H54 (cell line): ENCODE measurements at places on chromosomes 7 and 10.

- DNase-seq, result no peak
Observed at GRCh38 chr7:104288137-104288536, 40.3 kb upstream of the LHFPL3 start.

GRCh38 chr7:39720586-39720985, 97.2 kb downstream of the RALA start:
- no peak for DNase-seq

DNA sequence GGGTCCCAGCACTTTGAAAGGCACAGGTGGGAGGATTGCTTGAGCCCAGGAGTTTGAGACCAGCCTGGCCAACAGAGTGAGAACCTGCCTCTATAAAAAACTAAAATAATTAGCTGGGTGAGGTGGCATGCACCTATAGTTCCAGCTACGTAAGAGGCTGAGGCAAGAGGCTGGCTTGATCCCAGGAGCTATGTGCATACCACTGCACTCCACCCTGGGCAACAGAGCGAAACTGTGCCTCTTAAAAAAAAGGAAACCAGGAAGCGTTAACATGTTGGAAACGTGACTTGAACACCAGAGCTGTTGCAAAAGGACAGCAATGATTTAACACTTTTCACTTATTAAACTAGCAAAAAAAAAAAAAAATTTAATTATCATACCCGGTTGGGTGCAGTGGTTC, 12.6 kb downstream of the BAZ1B start:
- no peak for DNase-seq

GRCh38 chr7:74083117-74083876, at the start of gene LIMK1:
TSS of gene LIMK1 (plus strand) at chr7:74083804. CDS start at chr7:74083991, 187 bp downstream.
- peak; percentile 86 for DNase-seq

DNA sequence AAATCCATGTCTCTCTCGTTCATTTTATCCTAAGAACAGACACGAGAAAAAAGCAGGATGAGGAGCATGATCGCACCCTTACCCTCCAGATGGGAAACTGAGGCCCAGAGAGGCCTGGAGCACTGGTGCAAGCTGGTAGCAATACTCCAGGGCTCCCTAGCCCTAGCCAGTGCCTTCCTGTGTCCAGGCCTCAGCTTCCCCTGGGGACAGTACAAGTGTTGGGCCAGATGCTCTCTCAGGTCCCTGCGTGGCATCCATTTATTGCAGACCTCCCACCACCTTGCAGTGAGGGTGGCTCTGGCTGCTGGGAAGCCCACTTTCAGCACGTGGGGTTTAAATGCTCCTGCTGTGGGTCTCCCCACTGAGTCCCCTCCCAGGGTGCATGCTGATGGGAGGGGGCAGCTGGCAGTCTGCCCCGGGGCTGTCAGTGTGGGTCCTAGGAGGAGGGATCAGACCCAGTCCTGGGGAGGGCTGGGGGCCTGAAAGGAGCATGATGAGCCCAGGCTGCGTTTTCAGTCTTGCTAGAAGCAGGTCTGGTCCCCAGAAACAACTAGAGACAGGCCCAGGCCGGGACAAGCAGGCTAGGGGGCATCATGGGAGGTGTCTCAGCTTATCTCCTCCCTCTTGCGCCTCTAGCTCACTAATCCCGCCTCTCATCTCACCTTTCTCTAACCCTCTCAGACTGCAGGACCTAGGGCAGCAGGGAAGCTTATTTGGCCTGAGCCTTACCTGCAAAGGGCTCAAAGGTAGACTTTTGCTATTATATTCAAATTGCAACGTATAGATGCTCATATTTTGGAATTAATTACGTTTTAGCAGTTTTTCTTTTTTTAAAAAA, 662 bp upstream of the PPIF start:
- DNase-seq, result no peak

DNA sequence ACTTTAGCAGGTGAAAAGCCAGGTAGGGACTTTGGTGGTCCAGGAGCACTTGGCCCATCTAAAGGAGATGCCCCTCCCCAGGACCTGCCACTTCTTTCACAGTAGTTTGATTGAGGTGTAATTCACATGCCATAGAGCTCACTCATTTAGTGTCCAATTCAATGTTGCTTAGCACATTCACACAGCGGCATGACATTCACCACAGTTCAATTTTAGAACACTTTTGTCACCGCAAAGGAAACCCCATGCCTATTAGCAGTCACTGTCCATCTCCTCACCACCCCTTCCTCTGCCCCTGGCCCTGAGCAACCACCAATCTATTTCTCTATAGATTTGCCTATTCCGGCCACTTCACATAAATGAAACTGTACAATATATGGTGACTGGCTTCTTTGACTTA, 211.6 kb upstream of the ZMIZ1 start:
- DNase-seq, result no peak

- no peak for DNase-seq
Observed at GRCh38 chr7:106523482-106523881, 137.5 kb downstream of the CCDC71L start.

DNA sequence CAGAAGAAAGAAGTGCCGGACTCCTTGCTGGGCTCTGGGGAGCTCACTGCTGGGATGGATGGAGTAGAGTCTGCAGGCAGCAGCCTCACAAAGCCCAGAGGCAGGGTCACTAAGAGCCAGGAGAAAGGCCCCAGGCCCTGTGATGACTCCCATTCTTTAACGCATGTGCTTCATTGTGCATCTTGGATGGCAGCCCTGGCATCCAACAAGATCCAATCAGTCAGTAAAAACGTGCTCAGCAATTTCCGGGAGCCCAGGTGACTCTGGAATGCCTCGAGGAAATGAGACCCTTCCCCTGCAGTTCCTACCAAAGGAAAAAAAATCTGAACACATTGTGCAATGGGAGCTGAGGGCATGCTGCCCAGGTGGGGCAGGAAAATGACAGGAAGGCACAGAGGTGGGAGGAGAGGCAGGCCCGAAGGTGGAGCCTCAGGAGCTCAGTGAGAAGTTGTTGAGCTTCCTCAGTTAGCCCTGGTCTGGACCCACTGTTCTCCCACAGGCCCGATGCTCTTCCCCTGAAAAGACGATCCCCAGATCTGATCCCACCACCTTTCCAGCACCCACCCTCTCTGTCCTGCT, 60.7 kb upstream of the TMEM72 start:
- no peak for DNase-seq

DNA sequence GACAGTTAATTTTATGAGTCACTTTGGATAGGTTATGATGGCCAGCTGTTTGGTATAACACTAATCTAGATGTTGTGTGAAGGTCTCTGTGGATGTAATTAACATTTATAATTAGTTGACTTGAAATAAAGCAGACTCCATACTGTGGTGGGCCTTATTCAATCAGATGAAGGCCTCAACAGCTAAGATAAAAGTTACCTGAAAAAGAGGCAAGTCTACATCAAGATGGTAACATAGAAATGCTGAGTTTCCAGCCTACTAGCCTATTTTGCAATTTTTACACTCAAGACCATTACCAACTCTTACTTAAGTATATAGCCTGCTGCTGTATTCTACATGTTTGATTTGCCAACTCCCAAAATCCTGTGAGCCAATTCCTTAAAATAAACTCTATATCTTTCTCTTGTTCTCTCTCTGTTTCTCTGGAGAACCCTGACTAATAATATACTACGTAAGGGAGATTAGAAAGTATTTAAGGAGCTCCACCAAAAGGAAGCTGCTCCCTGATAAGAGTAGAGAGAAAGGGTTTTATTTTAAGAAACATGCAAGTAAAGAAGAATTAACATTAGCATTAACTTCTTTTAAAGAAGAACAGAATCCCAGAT, 42.7 kb downstream of the ZNF438 start:
- DNase-seq, result no peak

GRCh38 chr10:86348321-86349210, 18.0 kb downstream of the GRID1 start:
- no peak for DNase-seq

DNA sequence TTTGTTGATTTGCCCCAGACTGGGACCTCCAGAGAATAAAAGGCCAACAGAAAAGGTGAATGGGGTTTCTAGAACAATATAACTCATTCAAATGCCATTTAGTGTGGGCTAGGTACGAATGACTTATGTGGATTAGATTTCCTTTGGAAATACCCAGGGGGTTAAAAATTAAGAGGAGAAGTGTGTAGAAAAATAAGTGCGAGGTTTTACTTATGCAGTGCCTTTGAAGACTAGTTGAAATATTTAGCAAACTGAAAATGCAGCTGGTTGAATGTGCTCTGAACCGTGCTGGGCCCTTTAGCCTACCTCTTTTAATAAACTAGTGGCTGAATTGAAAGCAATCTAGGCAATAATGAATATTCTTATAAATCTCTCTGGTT, 180.6 kb downstream of the LRMDA start:
- no peak for DNase-seq

DNA sequence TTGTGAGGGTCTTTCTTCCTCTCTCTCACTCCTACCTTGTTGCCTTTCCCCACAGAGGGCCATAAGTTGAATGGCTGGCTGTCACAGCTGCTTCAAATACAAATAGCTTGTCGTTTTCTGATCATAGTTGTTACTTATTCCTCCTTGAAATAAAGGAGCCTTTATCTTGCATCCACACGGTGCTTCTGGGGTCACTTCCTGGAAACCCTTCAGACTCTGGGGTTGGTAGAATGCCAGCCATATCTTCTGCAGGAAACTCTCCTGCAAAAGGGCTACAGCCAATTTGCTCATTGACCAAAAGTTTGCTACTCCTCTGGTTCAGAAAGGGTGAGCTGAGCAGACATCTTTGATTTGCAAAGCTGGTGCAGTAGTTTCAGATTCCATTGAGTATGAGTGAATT, 70.4 kb downstream of the FAM185A start:
- no peak for DNase-seq

DNA sequence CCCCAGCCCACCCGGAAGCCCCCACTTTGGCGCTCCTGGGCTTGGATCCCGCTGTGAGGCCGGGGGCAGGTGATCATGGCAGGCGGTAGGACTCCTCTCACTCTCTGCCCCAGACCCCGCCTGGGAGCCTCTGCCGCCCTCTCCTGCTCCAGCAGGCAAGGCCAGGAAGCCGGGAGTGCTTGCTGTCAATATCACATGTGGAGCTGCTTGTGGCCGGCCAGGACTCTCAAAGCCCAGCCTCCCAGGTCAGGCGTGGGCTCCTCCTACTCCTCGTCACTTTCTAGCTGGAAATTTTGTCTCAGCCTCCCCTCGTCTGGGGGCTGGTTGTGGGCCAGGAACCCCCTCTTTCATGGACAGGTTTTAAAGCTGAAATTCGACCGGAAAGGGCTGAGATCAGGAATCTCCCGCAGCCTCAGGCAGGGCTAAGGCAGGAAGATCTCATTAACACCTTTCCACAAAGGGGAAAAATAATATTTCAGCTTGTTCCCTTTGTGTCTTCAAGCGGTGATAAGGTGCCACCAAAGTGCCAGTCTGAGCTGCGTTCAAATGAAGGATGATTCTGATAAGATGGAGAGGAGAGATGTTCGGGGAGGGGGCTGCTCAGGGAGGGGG, 273.6 kb upstream of the PODXL start:
- no peak for DNase-seq

DNA sequence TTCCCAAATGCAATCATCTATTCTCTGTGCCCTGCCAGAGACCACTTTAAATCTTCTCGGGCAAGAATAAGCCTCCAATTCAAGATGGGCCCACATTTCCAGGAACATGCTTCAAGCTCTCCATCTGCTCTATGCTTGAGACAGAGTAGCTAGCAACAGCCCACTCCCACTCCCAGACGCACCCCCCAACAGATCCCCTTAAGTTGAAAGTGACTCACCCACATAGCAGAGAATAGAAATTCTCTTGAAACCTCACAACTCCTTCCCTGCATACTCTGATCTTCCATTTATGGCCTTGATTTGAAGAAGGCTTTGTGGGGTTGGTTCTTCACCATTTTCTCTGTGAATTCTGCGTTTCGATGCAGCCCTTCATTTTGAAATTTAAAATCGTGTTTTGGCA, 604.0 kb downstream of the INHBA start:
- DNase-seq, result no peak

DNA sequence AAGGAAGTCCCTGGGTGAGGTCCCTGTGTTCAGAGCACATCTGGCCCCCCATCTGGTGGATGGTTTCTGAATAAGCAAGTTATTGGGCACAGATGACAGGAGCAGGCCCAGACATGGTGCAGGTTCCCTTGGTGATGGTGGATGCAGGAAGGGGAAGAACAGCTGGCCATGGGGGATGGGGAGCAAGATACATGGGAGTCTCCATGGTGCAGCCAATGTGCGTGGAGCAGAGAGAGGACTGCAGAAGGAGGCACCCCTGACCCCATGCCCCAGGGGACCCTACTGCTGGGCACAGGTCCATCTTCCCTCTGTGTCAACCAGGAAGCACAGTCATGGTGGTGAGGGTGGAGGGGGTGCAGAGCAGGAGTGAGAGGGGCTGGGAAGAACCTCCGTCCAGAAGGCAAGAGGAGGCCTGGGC, 43.8 kb upstream of the RABGEF1 start:
- no peak for DNase-seq

DNA sequence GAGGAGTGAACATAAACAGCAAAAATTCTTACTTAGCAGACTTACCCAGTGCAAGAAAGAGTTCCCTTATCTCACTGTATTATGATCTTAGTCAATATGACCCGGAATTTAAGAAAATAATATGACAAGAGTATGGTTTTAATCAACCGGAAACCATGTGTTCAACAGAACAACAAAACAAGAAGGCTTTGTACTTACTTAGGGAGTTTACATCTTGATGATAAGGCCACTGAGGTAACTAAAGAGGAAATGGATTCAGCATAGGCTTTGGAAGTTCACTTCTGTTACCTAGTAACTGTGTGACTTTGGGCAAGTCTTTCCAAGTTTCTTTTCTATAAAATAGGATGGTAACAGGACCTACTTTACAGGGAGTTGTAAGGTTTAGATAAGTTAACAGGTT, 7.4 kb upstream of the FAS start:
- DNase-seq, result no peak

DNA sequence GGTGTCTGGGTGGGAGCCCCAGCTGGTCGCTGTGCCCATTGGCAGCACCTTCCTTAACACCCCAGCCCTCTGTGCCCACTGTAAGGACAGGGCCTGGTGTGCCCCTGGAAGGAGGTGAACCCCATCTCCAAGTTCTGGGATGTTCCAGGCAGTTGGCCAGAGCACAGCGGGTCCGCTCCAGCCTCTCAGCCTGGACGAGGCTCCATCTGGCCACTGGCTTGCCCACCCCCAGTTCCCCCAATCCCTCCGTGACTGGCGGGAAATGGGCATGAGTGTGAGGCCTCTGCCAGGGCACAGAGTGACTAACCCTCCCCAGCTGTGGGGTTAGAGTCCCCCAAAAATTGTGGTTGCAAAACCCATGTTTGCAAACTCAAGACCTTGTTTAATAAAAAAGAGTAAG, 15.6 kb downstream of the GRIFIN start:
- no peak for DNase-seq

DNA sequence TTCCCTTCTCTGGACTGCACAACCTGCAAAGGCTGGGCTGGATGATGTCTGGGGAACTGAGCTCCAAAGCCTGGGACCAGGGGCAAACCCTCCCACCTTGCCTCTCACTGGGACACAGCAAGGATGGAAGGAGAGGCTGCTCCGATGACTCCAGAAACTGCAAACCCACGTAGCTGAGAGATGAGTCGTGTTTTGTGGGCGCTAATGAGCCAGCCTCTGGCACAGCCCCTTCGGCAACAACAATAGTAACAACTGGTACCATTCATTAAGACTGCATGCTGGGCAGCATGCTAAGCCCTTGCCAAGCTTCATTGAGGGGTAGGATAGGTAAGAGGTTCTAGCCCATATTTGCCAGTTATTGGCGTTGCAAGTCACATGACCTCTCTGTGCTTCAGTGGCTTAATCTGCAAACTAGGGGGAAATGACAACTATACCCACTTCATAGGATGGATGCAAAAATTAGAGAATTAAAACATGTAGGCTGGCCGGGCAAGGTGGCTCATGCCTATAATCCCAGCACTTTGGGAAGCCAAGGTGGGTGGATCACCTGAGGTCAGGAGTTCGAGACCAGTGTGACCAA, 145.9 kb downstream of the SH3PXD2A start:
- DNase-seq, result peak; percentile 89
